Left ventricle myocardium inferior (tissue), 1 donor: ENCODE measurements at places on chromosomes 7 and 10.

- no peak for DNase-seq
Observed at GRCh38 chr7:87538052-87538451, 62.6 kb upstream of the ABCB4 start.

DNA sequence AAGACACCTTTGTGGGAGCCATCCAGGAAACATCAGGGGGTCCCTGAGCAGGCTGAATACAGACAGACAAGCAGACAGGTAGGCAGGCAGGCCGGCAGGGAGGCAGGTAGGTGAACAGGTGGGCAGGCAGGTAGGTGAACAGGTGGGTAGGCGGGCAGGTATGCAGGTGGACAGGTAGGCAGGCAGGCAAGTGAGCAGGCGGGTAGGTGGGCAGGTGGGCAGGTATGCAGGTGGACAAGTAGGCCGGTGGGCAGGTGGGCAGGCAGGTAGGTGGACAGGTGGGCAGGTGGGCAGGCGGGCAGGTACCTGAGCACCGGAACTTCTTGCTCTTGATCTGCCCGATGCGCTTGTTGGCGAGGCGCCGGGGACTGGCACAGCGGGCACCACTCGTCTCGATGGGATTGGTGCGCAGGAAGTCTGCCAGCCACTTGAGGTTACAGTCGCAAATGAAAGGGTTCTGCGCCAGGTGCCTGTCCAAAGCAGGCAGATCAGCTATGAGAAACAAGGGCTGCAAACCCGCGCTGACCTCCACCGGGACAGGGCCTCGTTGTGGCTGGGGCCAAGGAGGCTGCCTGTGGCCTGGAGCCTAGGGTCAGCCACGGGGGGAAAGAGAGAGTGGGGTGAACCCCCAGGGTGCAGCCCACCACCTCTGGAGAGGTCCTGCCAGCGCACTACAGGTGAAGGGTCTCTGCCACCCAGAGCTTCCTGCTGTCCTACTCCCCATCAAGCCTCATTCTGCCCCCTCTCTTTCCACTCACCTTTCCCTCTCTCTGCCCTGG, 136.9 kb downstream of the SLIT1 start:
- no peak for DNase-seq

GRCh38 chr7:102934239-102934638, 21.4 kb downstream of the LRRC17 start:
- DNase-seq: no peak

DNA sequence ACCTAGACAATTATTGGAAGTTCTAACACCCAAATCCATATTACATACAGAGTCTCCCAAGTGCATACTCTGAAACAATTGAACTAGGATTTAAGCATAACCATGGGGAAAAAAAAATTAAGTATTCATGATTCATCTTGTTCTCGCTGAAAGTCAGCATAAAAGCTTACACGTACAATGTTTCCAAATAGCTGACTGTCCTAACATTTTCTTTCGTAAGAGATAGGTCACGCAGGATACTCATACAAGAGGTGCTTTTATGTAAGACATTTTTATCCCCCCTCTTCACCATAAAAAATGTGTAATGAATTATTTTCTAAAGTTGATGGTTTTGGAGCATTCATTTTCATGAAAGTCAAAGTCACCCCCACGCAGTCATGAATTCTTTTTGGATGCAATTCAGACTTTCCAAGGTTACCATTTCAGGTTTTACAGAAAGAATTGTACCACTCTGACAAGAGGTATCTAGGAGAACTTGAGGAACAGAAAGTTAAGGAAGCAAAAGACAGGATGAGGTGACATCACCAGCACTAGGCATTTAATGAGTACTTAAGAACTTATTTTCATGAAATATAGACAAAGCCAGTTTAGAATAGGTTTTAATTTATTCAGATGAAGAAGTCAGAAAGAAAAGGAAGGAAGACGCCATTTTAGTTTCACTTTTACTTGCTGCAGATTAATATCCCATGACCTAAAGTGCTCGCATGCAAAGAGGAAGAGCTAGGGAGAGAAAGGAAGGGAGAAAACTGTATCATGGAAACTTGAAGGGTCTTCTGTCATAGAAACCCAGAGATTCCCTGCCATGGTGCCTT, 55.8 kb downstream of the TMEM26 start:
- no peak for DNase-seq

- DNase-seq: peak; percentile 72
Observed at GRCh38 chr10:87659571-87660483, at the start of gene PAPSS2. PAPSS2 (plus strand) TSS chr10:87659878; CDS start chr10:87659982, 104 bp downstream.

DNA sequence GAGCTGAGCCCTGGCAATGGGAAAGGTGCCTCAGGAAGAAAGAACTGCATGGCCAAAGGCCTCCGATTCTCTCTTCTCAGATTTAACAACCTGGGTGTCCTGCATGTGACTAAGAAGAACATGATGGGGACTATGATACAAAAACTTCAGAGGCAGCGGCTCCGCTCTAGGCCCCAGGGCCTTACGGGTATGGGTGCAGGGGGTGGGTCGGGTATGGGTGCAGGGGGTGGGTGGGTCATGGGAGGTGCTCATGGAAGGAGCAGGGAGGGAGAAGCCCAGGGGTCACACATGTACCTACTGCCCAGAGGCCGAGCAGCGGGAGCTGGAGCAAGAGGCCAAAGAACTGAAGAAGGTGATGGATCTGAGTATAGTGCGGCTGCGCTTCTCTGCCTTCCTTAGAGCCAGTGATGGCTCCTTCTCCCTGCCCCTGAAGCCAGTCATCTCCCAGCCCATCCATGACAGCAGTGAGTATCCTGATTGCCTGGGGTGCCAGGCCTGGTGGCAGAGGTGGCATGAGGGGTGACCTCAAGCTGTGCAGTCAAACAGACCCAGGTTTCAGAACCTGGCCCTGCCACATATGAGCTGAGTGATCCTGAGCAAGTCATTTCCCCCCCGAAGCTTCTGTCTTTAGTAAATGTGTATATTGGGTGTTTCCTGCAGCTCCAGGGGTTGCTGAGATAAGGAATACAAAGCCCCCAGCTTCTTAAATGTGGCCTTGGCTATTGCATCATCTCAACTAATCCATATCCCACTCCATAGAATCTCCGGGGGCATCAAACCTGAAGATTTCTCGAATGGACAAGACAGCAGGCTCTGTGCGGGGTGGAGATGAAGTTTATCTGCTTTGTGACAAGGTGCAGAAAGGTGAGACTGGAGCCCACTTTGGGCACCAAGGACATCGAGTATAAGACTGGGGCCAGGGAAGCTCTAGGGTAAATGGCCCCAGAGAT, 2.0 kb downstream of the NFKB2 start:
- no peak for DNase-seq

DNA sequence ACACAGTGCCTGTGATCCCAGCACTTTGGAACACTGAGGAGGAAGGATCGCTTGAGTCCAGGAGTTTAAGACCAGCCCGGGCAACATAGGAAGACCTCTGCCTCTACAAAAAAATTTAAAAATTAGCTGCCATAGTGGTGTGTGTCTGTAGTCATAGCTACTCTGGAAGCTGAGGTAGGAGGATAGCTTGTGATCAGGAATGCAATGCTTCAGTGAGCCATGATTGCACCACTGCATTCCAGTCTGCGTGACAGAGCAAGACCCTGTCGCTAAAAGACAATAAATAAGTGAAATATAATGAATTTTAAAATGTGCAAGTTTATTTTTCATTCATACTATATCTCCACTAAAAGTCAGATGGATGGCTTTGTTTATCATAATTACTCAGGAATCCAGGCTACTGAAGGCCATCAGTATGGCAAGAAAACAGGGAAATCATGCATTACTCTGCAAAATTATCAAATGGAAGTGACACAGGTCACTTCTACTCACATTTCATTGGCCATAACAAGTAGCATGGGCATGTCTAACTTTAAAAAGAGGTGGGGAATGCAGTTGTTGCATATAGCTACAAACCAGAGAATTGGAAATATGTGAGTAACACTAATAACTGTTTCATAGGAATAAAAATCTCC, 32.9 kb upstream of the FAM3C start:
- no peak for DNase-seq

- DNase-seq: no peak
Observed at GRCh38 chr10:126373972-126374371, 14.3 kb downstream of the ADAM12 start.

GRCh38 chr10:29297678-29298077, 8.8 kb downstream of the LYZL1 start:
- DNase-seq: no peak

GRCh38 chr10:6980353-6980752, 400.3 kb upstream of the PRKCQ start:
- no peak for DNase-seq

DNA sequence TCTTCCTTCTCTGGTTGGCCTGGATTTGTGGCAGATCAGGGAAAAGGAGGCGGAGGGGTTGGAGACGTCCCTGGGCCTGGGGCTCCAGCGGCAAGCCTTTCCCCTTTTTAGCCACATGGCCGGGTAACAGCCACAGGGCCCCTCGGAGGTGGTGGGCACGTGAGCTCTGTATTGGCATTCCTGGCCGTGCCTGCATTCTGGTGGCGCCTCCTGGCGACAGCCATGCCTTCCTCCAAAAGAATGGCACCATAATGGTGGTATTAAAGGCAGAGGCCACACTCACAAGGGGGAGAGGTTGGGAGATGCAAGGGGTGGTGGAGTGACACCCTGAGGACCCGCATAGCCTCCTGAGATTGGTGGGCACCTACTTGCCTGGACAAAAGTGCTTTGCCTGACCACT, 3.0 kb upstream of the AQP1 start:
- no peak for DNase-seq

DNA sequence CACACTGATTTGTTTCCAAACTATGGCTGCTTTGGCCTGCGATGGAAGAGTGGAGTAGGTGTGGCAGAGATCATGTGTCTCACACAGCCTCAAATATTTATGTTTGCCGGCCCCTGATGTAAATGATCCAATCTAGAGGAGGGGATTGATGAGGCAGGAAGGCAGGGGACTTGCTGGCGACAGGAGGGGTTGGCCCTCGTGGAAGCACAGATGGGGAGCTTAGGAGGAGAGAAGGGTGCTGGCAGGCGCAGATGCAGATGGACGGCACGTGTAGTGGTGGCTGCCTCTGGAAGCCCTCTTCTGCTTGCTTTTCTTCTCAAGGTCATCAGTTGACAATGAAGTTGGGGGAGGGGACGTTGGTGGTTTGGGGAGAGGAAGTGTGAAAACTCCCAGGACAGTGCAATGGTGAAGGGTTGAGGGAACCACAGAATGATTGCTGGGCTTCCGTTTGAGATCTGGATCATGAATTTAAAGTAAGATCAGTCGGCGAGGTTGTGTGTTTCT, 15.4 kb downstream of the COL13A1 start:
- DNase-seq: no peak

GRCh38 chr10:112951359-112952281, 1.6 kb downstream of the TCF7L2 start:
- peak; percentile 61 for DNase-seq

- DNase-seq: no peak
Observed at GRCh38 chr10:122864901-122865300, 14.5 kb downstream of the FAM24B start.

DNA sequence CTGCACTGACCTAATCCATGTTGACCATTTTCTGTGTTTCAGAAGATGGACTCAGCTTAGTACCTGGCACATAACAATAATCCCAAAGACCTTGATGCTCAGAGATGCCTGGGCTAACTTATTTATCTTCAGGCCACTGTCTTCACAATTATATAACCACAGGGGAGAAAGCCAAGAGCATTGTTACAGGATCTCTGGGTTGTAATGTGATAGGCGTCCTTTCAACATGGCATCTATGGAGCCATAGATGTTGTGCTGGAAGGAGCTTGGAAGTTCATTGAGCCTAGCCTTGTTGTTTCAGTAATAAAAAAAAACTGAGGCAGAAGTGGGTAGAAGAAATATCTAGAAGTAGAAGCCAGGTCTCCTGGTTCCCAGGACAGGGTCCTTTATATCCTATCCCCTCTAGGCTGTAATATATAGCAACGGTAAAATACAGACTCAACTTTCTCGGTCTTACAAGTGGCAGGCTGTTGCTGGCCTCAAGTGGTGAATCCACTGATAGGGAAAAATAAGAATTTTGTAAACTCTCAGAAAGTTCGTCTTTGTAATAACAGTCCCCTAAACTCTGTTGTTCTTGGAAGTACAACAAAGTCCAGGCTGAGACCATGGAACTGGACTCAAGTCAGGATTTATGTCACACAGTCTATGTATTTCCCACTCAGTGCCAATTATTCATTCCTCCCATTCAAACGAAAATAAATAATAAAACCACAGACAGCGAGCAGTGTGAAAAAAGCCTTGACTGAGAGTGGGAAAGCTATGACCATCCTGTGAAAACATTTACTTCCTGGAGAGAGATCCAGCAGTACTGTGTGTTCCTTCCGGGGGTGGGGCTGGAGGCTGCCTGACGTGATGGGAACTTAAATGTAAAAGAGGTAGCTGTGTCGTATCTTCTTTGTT, 277.6 kb downstream of the REEP3 start:
- peak; percentile 68 for DNase-seq

DNA sequence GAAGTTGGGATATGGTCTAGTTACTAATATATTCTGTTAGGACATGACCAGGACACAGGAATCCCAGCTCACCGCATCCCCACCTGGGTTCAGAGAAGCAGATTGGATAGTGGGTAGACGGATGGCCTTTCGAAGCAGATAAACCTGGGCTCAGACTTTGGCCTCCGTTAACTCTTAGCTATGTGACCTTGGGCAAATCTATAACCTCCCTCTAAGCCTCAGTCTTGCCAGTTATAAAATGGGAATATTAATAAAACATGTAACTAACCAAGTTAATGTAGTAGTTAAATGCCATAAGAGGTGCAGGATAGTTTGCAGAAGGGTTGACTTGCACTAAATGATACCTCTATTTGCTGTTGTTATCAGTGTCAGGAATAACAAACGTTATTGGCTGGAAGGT, 127.6 kb upstream of the JCAD start:
- DNase-seq: no peak

- no peak for DNase-seq
Observed at GRCh38 chr7:70947181-70947580, 184.8 kb upstream of the GALNT17 start.

DNA sequence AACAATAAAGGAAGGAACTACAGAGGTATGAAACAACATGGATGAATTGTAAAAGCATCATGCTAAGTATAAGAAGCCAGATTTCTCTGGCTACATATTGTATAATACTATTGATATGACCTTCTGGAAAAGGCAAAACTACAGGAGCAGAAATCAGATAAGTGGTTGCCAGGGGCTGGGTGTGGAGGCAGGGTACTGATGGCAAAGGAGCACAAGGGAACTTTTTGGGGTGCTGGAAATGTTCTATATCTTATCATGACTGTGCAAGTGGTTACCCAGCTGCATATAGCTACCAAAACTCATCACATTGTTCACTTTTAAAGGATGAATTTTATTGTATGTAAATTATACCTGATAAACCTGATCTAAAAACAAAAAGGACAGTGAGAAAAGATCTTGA, 72.4 kb downstream of the SKAP2 start:
- DNase-seq: no peak

DNA sequence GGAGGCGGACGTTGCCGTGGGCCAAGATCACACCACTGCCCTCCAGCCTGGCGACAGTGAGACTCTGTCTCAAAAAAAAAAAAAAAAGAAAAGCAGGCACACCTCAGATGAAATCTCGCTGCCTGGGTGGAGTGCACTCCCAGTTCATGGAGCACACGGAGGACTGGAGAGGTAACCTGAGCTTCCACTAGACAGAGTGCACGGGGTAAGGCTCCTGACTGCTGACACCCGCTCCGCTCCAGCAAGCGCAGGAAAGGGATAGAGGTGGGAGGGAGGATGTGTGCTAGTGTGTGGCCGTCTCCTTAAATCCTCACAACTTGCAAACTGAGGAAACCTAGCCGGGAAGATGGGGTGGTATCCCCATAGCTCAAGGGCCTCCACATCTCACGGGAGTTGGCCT, 50.8 kb downstream of the FAM53B start:
- no peak for DNase-seq

GRCh38 chr10:47027784-47028260, 116.6 kb downstream of the PTPN20 start:
- no peak for DNase-seq

GRCh38 chr10:110303681-110304080, 1.0 kb downstream of the SMNDC1 start:
- DNase-seq: no peak
